ENCODE measurements at places on chromosomes 1 and 21. TPM values are rescaled to one million over a fixed set of nuclear protein-coding genes. Genes with fewer than 3 reads are reported as not detected.
A peak's percentile ranks its signal among the peaks of the same experiment; 100 is the strongest.

Gene GNG4
- not detected for total RNA-seq

Gene HLX
- not detected for total RNA-seq

Gene SPRR2E
- total RNA-seq, result 3.7 TPM

Gene MIXL1
- not detected for total RNA-seq

Gene KRTAP19-3
- total RNA-seq, result not detected

- no peak for DNase-seq
Measured at GRCh38 chr1:53540604-53541262, 81.5 kb downstream of the DMRTB1 start.

GRCh38 chr1:87418048-87418447 is 89.4 kb downstream of the LMO4 start:
- no peak for DNase-seq

- DNase-seq, result peak; percentile 86
Measured at GRCh38 chr1:184212649-184213314, 161.3 kb downstream of the TSEN15 start.

GRCh38 chr1:161119092-161119903 is 1.4 kb downstream of the NIT1 start:
- DNase-seq, result peak; percentile 94

DNA sequence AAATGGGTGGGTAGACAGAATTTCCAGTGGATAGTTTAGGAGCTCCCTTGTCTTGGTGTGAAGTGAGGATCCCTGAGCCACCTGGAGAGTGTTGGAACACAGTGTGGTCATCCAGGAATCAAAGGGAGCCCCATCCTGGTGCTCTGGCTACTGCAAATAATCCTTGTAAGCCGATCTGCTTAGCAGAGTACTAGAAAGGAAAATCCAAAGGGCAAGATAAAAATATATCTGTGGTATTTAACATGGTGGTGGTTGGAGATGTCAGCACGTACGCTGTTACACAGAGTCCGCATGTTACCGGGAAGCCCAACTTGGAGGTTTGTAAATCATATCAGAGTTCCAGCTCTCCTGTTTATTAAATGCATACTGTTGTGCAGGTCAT is 39.0 kb downstream of the VANGL1 start:
- no peak for DNase-seq

GRCh38 chr1:102498929-102499328 is 502.2 kb upstream of the OLFM3 start:
- no peak for DNase-seq

- no peak for DNase-seq
Measured at GRCh38 chr1:224069138-224069537, 44.8 kb upstream of the FBXO28 start.

GRCh38 chr1:99676876-99677275 is 31.0 kb downstream of the PALMD start:
- DNase-seq, result no peak

GRCh38 chr1:63691701-63692425 is 82.0 kb upstream of the ROR1 start:
- peak; percentile 79 for DNase-seq

- no peak for DNase-seq
Measured at GRCh38 chr1:70856201-70856600, 191.4 kb downstream of the PTGER3 start.

GRCh38 chr1:97505289-97505688 is 415.5 kb downstream of the DPYD start:
- no peak for DNase-seq

GRCh38 chr1:11925938-11926292 is 312 bp downstream of the KIAA2013 start:
- no peak for DNase-seq

- DNase-seq, result no peak
Measured at GRCh38 chr1:162822391-162823200, 32.1 kb downstream of the HSD17B7 start.

All from bronchial epithelial cell (primary cell).